ENCODE measurements at places on chromosomes 1 and 21.

GRCh38 chr1:160800645-160801408 lies 4.9 kb downstream of the LY9 start:
- DNase-seq = no peak

- no peak for DNase-seq
These were observed 182.5 kb upstream of the JUN start for GRCh38 chr1:58966103-58966916.

GRCh38 chr1:184954232-184954995 lies 19.9 kb downstream of the NIBAN1 start:
- DNase-seq = no peak

DNA sequence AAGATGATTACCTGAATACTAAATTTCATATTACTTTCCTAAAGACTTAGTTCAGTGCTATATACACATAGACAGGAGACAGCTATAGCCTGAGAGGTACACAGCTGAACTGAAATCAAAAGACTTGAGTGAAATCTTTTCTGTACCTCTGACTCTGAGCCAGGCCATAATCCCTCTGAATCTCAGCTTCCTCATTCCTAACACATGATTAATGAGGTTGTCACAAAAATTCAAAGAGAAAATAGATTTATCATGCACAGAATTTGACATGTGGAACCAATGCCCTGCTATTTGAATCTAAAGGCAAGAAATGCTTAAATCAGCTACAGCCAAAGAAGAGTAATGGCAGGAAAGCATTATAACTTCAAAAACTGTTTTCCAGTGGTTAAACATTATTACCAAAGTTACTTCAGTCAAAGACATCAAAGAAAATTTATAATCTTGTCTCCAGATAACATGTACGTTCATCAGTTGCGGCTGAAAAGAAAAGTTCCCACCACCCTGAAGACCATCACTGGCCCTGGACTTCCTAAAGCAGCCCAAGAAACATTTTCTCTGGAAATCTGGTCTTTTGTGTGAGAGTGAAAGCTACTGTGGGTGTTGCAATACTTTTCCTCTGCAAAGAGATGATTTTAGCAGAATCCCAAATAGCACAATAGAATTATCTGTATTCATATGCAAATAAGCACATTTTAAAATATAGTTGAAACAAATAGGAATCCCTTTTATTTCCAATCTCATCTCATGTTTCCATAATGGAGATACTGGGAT lies 13.8 kb upstream of the ATP1A1 start:
- DNase-seq = no peak

DNA sequence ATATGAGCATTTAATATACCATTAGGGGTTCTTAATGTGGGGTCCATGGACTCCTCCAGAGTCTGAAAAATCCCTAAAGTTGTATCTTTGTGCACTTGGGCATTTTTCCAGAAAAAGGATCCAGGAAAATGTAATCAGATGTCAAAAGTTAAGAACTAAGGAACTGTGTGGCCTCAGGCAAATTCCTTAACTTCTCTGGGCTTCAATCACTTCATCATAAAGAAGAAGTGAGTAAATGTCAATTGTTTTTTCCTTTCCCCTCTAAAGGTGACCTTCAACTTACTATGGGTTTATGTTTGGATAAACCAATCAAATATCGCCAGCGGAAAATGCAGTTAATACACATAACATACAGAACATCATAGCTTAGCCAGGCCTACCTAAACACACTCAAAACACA lies 2.5 kb downstream of the MAD2L2 start:
- DNase-seq = no peak
